ENCODE measurements at places on chromosomes 7 and 10. TPM values are rescaled to one million over a fixed set of nuclear protein-coding genes. Genes with fewer than 3 reads are reported as not detected.

FMC1 gene
- 7.1 TPM for polyA plus RNA-seq

DNA sequence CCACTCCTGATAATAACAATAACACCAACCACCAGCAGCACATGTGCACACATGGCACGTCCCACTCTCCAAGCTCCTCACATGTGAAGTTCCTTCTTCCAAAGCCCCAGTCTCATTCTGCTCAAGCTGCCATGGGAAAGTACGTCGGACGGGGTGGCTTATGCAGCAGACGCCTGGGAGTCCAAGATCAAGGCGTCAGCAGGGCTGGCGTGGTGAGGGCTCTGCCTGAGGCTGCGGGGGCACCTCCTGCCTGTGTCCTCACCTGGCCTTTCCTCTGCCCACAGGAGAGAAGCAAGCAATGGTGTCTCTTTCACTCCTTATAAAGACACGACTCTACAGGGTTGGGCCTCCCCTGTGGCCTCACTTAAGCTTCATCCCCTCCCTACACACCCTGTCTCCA, 68.8 kb upstream of the INSIG1 start:
- DNase-seq, result no peak

DNA sequence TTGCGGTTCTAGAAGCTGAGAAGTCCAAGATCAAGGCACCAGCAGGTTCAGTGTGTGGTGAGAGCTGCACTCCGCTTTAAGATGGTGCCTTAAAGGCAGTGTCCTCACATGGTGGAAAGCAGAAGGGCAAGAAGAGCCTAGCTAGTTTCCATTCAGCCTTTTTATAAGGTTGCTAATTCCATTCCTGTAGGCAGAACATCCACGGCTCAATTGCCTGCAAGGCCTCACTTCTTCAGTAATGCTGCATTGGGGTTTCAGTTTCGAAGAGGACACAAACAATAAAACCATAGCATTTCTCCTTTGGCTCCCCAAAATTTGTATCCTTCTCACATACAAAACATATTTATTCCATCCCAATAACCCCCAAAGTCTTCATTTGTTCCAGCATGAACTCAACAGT, 109.5 kb upstream of the KCND2 start:
- no peak for DNase-seq

DNA sequence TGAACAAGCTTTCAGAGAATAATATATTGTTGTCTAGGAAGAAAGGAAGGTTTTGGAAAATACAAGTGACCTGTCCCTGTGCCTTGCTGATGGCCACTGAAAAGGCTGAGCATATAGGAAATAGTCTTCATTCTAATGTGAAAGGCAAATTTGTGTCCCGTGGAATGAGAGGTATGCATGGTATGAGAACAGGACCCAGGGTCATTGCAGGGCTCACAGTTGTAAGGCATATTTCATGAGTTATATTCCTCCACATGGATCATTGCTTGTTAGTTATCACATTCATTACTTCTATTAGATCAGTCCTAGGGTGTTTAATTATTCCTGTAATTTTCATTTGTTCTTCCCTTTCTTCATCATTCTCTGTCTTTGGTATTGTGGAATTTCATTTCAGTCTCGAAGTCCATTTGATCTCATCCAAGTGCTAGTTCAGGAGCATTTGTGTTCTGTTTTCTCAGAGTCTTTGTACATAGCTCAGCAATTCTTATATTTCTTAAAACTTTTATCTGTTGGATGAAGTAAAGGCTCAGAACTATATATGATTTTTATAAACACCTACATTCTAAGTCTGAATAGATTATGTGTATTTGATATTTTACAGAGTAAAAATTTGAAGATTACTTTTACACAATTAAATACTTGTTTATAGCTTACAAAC, 39.4 kb upstream of the ARHGAP21 start:
- DNase-seq, result no peak

- DNase-seq, result no peak
These were observed 23.0 kb downstream of the PFKP start for GRCh38 chr10:3090388-3090787.
